Endothelial cell (in vitro differentiated cells): ENCODE measurements at places on chromosomes 5 and 9. TPM values are rescaled to one million over a fixed set of nuclear protein-coding genes. Genes with fewer than 3 reads are reported as not detected.

DNA sequence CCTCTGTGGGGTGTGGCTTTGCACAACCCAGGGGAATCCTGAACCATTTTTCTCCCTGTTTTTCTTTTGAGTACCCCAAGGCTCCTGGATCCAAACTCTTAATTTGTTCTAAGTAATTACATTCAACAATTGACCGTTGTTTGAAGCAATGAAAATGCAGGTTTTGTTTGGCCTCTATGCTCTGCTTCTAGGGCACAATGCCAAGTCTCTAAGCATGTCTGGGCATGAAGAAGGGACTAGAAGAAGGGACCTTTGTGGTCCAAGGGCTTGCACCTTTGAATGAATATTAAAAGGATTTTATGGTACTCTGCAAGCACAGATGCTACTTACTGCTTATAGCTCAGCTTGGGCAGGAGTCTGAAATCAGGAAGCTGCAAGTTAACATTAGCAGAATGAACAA is 6.6 kb upstream of the ENC1 start:
- no peaks in the 10 kb centered on the region for H3K27me3 ChIP-seq
- no peak for DNase-seq
- no peak overlapping the region for H3K4me3 ChIP-seq
- H3K27ac ChIP-seq: no peak overlapping the region
- H3K4me1 ChIP-seq: peaks cover 28% of the 10 kb centered on the region

- no peak overlapping the region for H3K27ac ChIP-seq
- no peaks in the 10 kb centered on the region for H3K36me3 ChIP-seq
- H3K4me1 ChIP-seq: peaks cover 8% of the 10 kb centered on the region
- DNase-seq: no peak
- peaks cover 4% of the 10 kb centered on the region for H3K27me3 ChIP-seq
- H3K4me3 ChIP-seq: no peak overlapping the region
Observed at GRCh38 chr5:5782402-5782801, 359.9 kb downstream of the ICE1 start.

GRCh38 chr5:174325431-174325830 is 279.9 kb downstream of the NSG2 start:
- H3K4me1 ChIP-seq: peaks cover 14% of the 10 kb centered on the region
- H3K36me3 ChIP-seq: no peaks in the 10 kb centered on the region
- H3K27ac ChIP-seq: no peak overlapping the region

The GALNT10 gene
- total RNA-seq: 22.5 TPM

DNA sequence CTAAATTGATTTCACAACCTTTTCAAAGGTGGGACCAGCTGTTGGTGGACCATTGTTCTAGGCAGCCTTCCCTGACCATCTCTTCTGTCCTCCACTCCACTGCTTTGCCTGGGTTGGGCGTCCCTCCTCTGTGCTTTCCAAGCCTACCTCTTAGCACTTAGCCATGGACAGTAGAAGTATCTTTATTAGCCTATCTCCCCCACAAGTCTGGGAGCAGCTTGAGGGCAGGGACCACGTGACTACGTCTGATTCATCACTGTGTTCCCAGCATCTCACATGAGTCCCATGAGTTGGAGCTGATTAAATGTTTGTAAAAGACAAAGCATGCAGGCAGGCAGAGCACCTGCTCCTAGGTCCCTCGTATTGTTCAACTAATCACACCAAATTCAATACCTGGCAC is 20.9 kb downstream of the MORN5 start:
- peaks cover 2% of the 10 kb centered on the region for H3K27me3 ChIP-seq
- H3K4me1 ChIP-seq: peaks cover 3% of the 10 kb centered on the region
- no peak overlapping the region for H3K27ac ChIP-seq
- H3K4me3 ChIP-seq: no peak overlapping the region

DNA sequence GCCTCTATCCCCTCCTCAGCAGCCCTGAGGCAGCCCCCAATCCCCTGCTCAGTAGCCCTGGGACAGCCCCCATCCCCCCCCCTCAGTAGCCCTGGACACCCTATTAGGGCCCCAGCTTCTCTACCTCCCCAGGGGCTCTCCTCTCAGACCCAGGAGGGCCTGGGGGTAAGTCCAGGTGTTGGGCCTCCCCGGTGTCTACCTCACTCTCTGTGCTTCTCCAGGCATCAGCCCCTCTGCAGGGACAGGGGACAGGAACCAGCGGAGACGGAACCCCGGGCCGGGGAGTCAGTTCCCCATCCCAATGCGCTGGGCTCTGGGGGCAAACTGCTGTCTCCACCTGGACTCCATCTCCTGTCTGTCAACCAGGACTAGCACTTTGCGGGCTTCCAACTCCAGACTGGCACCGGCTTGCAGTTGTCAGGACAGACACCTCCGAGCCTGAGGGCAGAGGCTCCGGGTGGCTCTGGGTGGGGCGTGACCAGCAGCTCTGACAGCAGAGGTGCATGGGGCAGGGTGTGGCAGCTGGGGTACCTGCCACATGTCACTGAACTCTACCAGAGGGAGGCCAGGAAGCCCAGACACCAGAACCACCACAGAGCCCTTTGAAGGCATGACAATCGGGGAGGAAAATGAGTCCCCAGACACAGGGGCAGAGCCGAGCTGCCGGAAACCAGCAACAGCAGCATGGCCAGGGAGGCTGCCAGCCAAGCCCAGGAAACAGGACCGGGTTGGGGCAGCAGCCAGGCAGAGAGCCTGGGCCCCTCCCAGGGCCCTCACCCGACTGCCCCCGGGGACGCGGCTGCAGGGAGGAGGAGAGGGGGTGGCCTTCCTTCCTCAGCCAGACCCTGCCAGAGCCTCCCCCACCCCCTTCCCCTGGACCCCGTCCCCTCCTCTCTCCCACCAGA is 17.7 kb upstream of the UBAC1 start:
- no peak overlapping the region for H3K27ac ChIP-seq
- no peak for DNase-seq
- H3K4me3 ChIP-seq: no peak overlapping the region
- no peaks in the 10 kb centered on the region for H3K4me1 ChIP-seq

DNA sequence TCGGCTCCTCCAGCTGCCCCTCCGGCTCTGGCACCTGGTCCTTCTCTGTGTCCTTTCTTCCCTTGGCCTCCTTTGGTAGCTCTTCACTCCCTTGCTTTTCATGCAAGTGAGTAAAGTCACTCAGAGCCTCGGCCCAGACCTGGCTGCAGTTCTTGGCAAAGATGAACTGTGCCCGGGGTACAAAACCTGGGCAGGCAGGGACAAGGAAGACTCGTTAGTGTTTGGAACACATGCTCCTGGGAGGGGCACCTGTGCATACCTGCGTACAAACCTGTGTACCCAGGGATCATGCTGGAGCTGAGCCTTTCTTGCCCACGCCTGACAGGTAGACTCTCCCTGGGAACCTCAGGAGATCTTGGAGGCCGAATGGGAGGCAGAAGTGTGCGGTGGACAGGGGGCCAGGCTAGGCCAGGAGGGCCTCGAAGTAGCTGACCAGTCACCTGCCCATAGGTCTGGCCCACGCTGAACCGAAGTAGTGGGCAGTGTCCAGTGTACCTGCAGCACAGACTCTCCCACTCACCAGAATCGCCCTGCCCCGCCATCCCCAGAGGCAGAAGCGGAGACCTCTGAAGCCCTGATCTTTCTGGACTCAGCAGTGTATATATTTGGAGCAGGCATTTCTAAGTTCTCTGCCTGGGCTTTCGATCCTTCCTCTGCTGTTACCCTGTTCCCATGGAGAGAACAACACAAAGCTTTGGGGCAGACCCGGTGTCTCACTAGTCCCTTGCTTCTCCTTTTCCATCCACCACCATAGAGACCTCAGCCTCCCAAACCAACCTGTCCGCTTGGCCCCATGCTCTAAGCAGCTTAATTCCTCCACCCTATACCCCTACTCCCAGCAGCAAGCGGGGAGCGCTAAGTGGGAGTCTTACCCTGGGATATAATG is 41.9 kb upstream of the TESK1 start:
- H3K27ac ChIP-seq: peak overlapping the region; percentile 68
- peaks cover 10% of the 10 kb centered on the region for H3K36me3 ChIP-seq
- no peak for DNase-seq
- H3K4me3 ChIP-seq: peak overlapping the region; percentile 60
- H3K4me1 ChIP-seq: peaks cover 17% of the 10 kb centered on the region

The MYMK gene
- total RNA-seq: not detected

- H3K36me3 ChIP-seq: peaks cover 4% of the 10 kb centered on the region
Observed at GRCh38 chr5:80755626-80756025, 100.8 kb upstream of the DHFR start.

The SPATA31A3 gene
- not detected for total RNA-seq

DNA sequence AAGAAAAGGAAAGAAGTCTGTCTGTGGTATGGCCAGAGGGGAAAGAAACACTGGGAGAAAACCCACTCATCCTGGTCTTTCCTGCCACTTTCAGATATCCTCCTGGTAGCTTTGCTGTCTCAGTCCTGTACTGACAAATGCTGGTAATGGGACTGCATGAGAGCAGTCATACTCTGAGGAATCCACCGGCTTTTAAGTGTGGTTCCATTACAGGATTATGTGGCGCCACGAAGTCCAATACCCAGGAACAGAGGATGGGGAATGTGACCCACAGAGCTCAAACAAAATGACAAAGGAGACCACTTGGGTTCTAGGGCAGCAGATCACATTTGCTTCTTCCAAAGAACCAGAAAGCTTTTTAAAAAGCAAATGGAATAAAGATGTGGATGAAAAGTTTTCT is 26.3 kb upstream of the FBP1 start:
- no peak overlapping the region for H3K27ac ChIP-seq
- H3K4me3 ChIP-seq: no peak overlapping the region
- no peak for DNase-seq
- H3K4me1 ChIP-seq: no peaks in the 10 kb centered on the region

- peaks cover 58% of the 10 kb centered on the region for H3K4me1 ChIP-seq
- peaks cover 19% of the 10 kb centered on the region for H3K36me3 ChIP-seq
- H3K27me3 ChIP-seq: no peaks in the 10 kb centered on the region
- H3K4me3 ChIP-seq: no peak overlapping the region
Observed at GRCh38 chr5:72157625-72157962, 50.3 kb downstream of the MAP1B start.

DNA sequence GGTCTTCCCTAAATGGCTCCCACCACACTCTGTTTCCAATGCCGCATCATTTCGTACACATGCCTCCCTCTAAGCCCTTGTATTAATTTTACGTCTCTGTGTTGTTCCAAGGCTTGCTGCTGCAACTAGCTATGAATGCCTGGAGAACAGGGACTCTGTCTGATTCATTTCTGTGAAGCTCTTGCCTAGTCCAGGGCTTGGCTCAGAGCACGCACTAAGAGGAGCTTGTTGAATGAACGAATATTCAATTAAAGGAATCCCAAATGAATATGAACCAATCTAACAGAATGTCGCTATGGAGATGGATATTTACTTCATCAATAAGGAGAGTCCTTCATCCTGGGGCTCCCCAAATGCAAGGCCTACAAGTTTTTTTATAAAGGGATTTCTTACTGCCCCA is 55.3 kb downstream of the TGFBR1 start:
- H3K4me3 ChIP-seq: no peak overlapping the region
- DNase-seq: no peak
- peaks cover 4% of the 10 kb centered on the region for H3K27me3 ChIP-seq
- H3K27ac ChIP-seq: peak overlapping the region; percentile 8
- H3K36me3 ChIP-seq: no peaks in the 10 kb centered on the region
- H3K4me1 ChIP-seq: peaks cover 7% of the 10 kb centered on the region

DNA sequence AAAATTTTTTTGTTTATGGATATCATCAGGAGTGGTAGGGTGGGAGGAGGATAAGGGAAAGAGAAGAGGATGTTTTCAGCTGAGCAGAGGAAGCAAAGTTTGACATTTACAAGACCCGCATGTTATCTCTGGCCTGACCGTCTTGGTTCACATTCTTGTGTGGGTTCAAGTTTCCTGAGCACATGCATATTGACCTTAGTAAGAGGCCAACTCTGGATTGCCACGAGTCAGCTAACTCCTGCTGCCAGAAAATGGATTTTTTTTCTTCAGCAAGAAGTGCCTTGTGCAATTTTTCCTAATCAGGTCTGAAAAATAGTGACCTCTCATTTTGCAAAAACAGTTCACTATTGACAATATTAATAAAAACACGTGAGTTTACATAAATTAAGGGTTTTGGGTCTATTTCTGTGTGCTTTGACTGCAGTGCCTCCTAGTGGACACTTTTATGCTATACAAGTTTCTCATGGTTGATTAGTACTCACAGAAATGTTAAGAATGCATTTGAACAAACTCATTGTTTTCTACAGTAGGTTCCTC is 27.1 kb upstream of the BASP1 start:
- peaks cover 27% of the 10 kb centered on the region for H3K4me1 ChIP-seq
- peaks cover 3% of the 10 kb centered on the region for H3K27me3 ChIP-seq
- peak; percentile 55 for DNase-seq
- no peak overlapping the region for H3K4me3 ChIP-seq
- H3K27ac ChIP-seq: peak overlapping the region; percentile 82

GRCh38 chr5:68396722-68397121 is 181.2 kb downstream of the PIK3R1 start:
- H3K36me3 ChIP-seq: no peaks in the 10 kb centered on the region
- H3K4me3 ChIP-seq: no peak overlapping the region
- no peak overlapping the region for H3K27ac ChIP-seq
- H3K27me3 ChIP-seq: peaks cover 2% of the 10 kb centered on the region

DNA sequence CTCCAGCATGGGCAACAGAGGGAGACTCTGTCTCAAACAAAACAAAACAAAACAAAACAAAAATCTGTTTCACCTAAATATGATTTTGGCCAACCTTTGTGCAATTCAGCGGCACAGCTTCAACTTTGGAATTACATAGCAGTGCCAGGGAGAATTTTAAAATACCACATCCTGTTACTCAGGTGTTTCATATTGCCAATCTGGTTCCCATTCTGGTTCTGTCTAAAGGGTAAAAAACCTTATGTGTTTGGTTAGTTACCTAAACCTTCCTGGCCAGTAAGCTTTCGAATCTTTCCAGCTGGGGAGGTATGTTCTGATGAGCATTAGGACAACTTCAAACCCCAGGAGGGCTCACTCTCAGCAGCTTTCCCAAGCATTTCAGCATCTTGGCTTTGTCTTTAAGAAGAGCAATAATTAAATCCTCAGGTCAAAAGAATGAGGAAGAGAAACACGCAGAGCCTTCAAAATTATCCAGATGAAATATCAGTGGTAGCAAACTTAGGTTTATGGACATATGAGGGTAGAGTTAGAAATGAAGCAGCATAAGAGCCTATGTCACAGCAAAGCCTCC is 2.7 kb downstream of the DAB2 start:
- peak overlapping the region; percentile 18 for H3K27ac ChIP-seq
- DNase-seq: no peak
- peak overlapping the region; percentile 99 for H3K4me3 ChIP-seq
- H3K4me1 ChIP-seq: peaks cover 50% of the 10 kb centered on the region

DNA sequence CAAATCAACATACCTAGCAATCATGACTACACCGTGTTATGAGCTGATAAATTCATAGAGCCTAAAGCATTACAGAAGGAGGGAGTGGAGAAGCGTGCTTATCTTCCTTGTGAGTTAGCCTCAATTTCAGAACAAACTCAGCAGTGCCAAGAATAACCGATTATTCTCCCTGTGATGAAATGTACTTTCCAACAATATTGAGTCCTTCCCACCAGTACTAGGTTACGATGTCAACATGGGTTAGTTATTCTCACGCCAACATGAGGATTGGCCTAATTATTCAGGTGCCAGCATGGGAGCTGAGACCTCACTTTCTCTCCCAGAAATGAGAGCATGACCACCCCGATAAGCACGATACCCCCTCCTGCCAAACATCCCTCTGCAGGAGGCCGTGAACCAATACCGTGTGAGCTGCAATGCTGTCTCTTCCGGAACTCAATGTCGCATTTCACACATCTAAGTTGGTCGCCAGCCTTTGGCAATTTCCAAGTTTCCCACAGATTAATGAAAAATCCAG is 193.7 kb downstream of the ENC1 start:
- H3K27ac ChIP-seq: no peak overlapping the region
- H3K36me3 ChIP-seq: no peaks in the 10 kb centered on the region
- H3K4me3 ChIP-seq: no peak overlapping the region
- no peaks in the 10 kb centered on the region for H3K27me3 ChIP-seq
- DNase-seq: no peak

GRCh38 chr5:92887254-92887653 is 693.8 kb downstream of the NR2F1-AS1 start:
- no peak overlapping the region for H3K27ac ChIP-seq
- no peaks in the 10 kb centered on the region for H3K27me3 ChIP-seq
- no peaks in the 10 kb centered on the region for H3K36me3 ChIP-seq
- no peak overlapping the region for H3K4me3 ChIP-seq

The FOXI1 gene
- total RNA-seq: 2.2 TPM
